Aortic smooth muscle cell (primary cell): ENCODE measurements at places on chromosomes 5 and 9. TPM values are rescaled to one million over a fixed set of nuclear protein-coding genes. Genes with fewer than 3 reads are reported as not detected.

Gene SLC6A7
- total RNA-seq, result 0.06 TPM in 1 of 2 replicates, not detected in the other

Gene NRG2
- 2.3 and 2.8 TPM in 2 replicates for total RNA-seq

Gene ADGRD2
- not detected in 2 replicates for total RNA-seq

Gene RFESD
- 2.1 and 2.2 TPM in 2 replicates for total RNA-seq

Gene GFI1B
- total RNA-seq, result 0.19 TPM in 1 of 2 replicates, not detected in the other

Gene IL5
- total RNA-seq, result not detected in 2 replicates

Gene GMCL2
- not detected in 2 replicates for total RNA-seq

Gene PCDHA1
- total RNA-seq, result under 0.01 and 0.06 TPM in 2 replicates

Gene RAD50
- total RNA-seq, result 32.2 and 44.0 TPM in 2 replicates

Gene LCN15
- total RNA-seq, result not detected in 2 replicates

Gene SLC25A2
- total RNA-seq, result 0.13 and 0.31 TPM in 2 replicates

Gene SV2C
- under 0.01 TPM in 1 of 2 replicates, not detected in the other for total RNA-seq

Gene ZNF883
- 0.99 and 1.7 TPM in 2 replicates for total RNA-seq

Gene PTPN3
- 6.8 and 12.7 TPM in 2 replicates for total RNA-seq

Gene SETD9
- total RNA-seq, result 10.1 and 11.6 TPM in 2 replicates
